Kidney epithelial cell (primary cell): ENCODE measurements at places on chromosomes 2 and 18.

- DNase-seq, result no peak
These were observed 200.9 kb downstream of the NYAP2 start for GRCh38 chr2:225600444-225600843.

GRCh38 chr2:174610243-174610995 is 12.8 kb upstream of the WIPF1 start:
- no peak for DNase-seq

- DNase-seq, result no peak
These were observed 277.3 kb downstream of the MBD5 start for GRCh38 chr2:148298196-148298595.

- DNase-seq, result peak; percentile 99
These were observed 127.9 kb upstream of the SH3BP4 start for GRCh38 chr2:234823877-234824376.

- no peak for DNase-seq
These were observed 7.8 kb downstream of the PTMA start for GRCh38 chr2:231715988-231716616.

- no peak for DNase-seq
These were observed 33.1 kb downstream of the ODC1 start for GRCh38 chr2:10415048-10415447.

- peak; percentile 48 for DNase-seq
These were observed 26.5 kb downstream of the CRACDL start for GRCh38 chr2:98909317-98910211.
